ENCODE measurements at places on chromosomes 4 and X. TPM values are rescaled to one million over a fixed set of nuclear protein-coding genes. Genes with fewer than 3 reads are reported as not detected.
A peak's percentile ranks its signal among the peaks of the same experiment; 100 is the strongest.

DNA sequence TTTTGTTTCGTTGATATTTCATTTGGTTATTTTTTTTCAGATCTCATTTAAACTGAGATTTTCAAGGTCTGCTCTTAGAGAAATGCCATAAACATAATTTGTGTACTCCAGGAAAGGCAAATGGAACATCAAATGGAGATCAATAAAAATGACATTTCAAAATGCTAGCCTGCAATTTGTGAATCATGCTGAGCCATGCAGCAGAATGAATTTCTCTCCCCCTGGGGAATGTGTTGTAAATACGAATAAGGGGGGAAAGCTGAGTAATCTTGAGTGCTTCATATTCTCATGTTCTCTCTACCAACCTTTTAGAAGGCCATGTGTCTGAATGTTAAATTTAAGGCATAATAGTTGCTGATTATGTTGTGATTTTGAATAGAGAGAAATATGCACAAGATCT is 7.8 kb downstream of the ZCCHC4 start:
- DNase-seq: peak; percentile 61

DNA sequence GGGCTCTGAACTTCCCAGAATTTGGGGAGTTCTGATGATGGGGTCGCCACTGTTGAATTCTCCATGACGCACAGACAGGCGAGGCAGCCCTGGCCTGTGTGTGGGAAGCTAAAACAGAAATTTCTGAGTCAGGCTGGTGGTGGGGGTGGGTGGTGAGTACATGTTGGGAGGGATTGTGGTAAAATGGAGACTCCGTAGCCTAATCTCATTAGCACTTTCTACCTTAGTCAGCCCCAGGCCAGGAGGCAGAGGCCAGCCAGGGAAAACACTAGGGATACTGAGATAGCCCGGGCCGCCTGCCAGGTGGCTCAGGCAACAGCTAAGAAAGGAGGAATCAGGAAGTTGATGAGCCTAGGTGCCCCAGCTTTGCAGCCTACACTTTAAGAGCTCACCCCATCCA is 39.3 kb upstream of the NHSL2 start:
- peak; percentile 31 for DNase-seq

GRCh38 chr4:1547131-1547855 is 136.8 kb downstream of the FAM53A start:
- no peak for DNase-seq

DNA sequence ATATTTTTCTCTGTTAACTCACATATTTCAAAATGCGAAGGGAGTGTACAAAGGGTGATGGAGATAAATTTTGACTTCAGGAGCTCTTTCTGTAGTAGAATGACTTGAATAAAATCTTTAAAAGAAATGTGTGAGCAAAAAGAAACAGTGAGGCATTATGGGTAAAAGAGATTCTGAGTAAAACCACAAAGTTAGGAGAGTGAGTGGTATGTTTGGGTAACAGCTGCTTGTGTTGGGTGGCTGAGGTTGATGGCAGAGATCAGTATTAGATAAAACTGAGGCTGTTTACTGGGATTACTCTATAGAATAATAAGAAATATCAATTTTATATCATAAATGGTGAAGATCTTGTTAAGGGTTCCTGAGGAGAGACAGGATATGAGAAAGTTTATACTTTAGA is 434.2 kb upstream of the AMOT start:
- DNase-seq: no peak

The CSAG3 gene
- not detected for total RNA-seq

The PCYT1B gene
- total RNA-seq: under 0.01 TPM

The WDR1 gene
- total RNA-seq: 782 TPM

Measured in IMR-90 (cell line).